Muscle of leg (tissue), 16 donors: ENCODE measurements at places on chromosomes 7 and 10. TPM values are rescaled to one million over a fixed set of nuclear protein-coding genes. Genes with fewer than 3 reads are reported as not detected.

GRCh38 chr10:125557311-125557710 lies 125.7 kb downstream of the TEX36 start:
- peak; percentile 18 for DNase-seq

DNA sequence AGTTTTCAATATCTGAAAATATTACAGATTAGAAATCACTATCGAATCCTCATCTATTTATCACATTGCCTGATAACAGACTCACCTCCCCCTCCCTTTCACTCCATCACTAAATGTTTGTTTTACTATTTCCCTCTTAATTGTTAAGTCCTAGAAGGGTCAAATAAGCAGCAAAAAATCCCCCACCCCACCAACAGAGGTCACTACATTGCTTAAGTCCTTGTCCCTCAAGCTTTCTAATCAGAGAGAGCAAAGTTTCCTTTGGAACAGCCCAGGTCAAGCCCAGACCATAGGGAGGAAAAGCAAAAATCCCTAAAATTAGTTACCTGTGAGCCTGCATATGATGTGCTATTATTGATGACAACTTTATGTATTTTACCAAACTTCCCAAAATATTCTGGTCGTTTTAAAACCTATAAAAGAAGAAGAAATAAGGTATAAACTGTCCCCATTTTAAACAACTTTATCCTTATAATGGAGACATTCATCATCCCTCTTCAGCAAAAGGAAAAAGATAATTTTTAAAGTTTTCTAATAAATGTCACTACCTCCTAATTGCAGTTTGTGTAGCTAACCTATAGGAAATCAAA lies 95.0 kb downstream of the CNOT4 start:
- peak; percentile 24 for DNase-seq

The CFAP46 gene
- 0.22 TPM for total RNA-seq

DNA sequence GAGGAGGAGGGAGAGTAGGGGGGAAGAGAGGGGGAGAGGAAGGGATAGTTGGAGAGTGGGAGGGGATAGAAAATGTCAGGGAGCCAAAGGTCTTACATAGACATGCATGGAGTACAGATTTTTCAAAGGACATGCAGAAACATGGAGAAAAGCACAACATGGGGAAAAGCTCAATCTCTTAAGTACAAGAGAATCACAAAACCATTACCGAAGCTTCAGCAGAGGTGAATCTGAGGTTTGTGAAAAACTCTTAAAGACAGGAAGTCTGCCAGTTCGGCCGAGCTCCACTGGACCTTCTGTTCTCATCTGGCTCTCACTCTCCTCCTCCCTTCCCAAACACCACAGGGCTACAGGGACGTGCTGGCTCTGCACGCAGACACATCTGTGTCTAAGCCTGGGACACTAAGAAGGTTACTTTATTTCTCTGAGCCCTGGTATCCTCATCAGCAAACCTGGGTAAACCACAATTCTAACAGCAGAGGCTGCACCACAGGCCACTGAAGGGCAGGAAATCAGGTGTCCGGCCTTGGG lies 133.9 kb downstream of the COBL start:
- DNase-seq, result peak; percentile 70

- no peak for DNase-seq
These were observed 154.1 kb downstream of the KIAA1217 start for GRCh38 chr10:24363070-24363469.

DNA sequence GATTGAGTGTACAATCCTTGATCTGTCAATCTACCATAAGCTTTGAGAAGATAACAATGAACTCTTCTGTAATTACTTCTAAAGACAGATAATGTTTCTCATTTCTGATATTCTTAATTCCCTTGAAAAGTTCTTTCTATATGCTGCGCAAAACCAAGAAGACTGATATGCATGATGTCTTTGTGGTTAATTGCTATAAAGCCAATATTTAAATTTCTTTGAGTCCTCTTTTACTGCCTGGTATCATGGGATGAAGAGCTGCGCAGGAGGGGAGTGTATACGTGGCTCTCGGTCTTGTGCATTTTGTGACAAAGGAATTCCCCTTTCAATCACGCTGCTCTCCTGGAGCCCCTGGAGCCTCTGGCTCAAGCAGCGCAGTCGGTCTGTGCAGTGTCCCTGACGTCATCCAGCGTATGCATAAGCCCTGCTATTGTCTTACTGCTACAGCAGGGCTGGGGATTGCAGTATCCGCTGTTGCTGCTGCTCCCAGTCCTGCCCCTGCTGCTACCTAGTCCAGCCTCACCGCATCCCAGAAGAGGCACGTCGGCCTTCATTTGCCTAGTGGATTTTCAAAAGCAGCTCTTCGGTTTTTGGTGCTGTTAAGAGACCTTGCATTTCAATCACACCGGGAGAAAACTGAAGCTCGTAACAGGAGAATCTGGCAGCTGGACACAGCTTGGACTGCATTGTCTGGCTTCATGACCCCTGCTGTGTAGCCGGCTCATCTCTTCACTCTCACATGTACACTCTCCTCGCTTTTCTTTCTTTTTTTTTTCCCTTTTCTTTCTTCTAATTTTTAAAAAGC lies 66.7 kb downstream of the ST7 start:
- DNase-seq, result peak; percentile 97

The ACSM6 gene
- total RNA-seq, result not detected

DNA sequence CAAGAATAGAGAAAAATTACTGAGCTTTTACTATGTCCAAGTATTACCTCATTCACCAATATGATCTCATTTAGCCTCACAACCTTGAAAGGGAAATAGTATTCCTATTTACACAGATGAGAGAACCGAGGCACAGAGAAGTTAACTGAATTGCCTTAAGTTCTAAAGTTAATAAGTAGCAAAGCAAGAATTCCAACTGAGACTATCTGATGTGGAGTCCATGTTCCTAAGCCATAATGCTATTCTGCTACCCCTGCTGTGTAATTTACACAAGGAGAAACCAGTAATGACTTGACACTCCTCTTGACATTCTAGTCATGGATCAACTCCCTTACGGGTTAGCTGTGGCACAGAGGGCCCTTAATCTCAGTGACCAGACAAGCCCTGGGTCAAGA lies 60.7 kb downstream of the ABCB4 start:
- no peak for DNase-seq

The CRYGN gene
- total RNA-seq, result 0.09 TPM

The OTUD1 gene
- total RNA-seq, result 24.1 TPM

The ANKRD1 gene
- 25.6 TPM for total RNA-seq

GRCh38 chr7:150631084-150631826 lies 930 bp downstream of the GIMAP6 start:
- peak; percentile 35 for DNase-seq

The ZNF212 gene
- 5.4 TPM for total RNA-seq

DNA sequence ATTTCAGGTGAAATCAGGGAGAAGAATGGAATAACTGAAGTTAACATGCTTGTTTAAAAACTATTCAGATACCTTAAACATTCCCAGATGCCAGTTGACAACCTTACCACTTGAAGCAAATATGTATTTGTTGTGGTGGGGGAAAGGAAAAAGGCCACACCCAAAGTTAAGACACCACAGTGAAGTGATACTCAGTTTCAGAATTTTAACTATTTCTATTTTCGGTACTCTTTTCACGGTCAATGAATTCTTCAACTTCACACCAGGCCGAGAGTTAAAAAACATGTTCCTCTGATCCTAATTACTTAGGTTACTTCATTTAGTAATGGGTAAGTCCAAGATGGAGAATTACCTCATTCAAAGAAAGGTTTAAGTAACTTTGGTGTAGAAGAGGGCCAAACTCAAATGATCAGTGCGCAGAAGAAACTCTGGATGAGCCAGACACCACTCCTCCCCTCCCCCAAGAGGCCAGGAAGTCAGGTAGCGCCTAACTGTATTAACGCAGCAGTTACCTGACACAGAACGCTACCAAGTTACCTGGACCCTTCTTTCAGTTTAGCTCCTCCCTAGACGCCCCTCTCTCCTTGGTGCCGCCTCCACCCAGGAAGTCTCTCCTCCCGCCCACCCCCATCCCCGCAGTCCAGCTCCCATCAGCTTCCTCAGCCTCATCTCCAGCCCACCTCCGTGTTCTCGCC lies 700 bp downstream of the MTPN start:
- DNase-seq, result no peak

- DNase-seq, result no peak
These were observed 36.5 kb upstream of the TMEM140 start for GRCh38 chr7:135111379-135111778.

DNA sequence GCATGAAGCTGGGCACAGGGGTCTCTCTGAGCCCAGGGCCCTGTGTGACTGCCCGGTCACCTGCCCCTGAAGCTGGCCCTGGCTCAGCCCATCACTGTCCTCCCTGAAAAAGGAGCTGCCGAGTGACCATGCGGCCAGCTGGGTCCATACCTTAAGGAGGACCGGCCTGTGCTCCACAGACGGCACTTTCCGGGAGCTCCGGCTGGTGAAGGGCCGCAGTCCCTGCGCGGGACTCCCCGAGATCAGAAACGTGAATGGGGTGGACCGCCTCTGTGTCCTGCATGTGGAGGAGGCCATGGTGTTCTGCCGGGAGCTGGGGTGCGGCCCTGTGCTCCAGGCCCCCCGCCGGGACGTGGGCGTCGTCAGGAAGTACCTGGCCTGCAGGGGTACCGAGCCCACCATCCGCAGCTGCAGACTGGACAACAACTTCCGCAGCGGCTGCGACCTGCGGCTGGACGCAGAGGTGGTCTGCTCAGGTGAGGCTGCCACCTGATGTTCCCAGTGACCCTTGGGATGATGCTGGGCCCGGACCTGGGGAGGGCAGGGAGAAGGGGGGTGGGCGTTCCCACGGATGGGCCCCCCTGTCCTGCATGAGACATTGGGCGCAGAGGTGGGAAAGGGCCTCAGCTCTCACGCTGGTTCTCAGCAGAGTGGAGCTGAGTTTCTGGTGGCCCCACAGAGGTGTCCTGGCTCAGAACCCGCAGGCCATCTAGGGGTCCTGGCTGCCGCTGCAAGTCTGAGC lies 3.5 kb downstream of the SCART1 start:
- DNase-seq, result no peak

The NUTM2B gene
- 0.75 TPM for total RNA-seq

DNA sequence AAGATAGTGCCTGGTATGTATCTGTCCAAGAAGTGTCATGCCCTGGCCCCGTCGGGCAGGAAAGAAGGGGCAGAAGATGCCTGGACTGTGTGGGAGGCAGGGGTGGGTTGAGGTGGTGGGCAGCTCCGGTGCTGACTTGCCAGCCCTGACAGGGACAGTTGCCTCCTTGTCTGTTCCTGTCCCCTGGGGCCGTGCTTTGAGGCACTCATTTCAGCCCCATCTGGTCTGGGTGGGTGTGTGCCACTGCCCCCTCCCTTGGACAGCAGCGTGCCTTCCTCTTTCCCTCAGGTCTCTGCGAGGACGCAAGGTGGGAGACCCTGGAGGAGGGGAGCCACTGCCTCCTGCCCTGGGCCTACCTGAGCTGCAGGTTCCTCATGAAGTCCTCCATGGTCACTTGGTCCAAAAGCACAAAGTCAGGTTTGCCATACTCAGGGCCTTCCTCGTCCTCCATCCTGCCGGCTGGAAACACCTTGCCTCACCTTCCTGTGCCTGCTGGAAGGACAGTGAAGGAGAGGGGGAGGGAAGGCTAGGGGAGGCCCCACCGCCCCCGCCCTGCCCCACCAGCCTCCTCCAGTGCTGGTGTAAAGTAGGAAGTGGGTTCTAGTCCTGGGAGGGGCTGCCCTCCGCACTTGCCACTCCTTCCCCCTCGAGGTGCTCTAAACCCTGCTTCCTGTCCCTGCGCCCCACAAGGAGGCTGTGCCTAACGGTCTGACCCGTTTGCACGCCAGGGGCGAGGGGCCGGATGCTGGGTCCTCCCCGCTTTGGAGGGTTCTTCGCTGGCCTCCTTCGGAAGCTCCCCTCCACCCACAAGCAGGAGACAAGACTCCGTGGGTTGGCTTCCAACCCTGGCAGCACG lies at the start of gene MYO1G:
MYO1G (minus strand) TSS at position 505 of the 856 bp plus-strand sequence; CDS start at position 451, 54 bp downstream.
- no peak for DNase-seq

The ANKRD26 gene
- 11.7 TPM for total RNA-seq

DNA sequence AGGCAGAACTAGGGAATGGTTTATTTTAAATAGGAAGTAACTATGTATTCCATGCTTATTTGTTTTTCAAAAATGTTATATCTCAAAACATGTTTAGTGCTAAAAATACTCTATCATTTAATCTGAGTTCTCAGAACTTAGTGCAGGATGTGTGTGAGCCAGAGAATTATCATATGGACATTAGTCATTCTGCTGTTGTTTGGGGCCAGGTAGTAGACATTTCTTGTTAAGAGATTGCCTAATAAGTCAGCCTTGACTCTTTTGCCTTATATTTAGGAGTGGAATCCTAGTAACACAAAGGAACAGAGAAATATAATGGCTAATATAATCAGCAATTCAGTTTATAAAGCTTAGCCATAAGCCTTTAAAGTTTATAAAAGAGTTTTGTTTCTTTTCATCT lies 149.8 kb downstream of the CCSER2 start:
- no peak for DNase-seq

DNA sequence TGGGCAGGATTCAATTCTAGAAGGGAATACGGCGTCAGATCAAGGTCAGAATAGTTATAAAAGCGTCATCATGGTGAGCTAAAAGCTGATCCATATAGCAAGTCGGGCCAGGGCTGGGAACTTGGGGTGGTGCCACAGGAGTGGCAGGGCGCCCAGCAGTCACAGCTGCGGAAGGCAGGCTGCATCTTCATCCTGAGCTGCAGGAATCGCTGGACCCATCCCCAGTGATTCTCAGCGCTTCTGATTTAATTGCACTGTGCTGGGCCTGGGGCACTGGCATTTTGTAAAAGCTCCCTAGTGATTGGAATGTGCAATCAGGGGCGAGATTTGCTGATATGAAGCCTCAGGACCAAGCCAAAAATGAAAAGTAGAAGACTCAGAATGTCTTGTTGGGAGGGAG lies 135.3 kb downstream of the CTTNBP2 start:
- DNase-seq, result no peak

DNA sequence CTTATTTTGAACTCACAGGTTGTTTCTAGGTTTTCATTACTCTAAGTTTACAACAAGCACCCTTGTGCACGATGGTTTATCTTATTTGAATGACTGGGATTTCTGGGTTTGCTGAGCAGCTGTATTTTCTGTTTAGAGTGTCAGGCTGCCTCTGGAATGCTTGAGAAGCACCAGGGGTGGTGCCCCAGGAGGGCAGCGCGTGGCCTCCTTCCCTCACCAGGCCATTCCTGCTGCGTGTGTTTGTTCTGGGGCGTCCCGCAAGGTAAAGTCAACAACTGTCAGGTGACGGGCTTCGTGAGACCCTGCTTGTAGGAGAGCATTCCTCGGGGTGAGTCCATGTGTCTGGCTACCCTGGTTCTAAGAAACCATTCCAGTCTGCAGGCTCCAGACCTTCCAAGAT lies 54.9 kb downstream of the FAM171A1 start:
- no peak for DNase-seq

The SDHAF3 gene
- total RNA-seq, result 13.1 TPM

The ANLN gene
- 21.9 TPM for total RNA-seq

DNA sequence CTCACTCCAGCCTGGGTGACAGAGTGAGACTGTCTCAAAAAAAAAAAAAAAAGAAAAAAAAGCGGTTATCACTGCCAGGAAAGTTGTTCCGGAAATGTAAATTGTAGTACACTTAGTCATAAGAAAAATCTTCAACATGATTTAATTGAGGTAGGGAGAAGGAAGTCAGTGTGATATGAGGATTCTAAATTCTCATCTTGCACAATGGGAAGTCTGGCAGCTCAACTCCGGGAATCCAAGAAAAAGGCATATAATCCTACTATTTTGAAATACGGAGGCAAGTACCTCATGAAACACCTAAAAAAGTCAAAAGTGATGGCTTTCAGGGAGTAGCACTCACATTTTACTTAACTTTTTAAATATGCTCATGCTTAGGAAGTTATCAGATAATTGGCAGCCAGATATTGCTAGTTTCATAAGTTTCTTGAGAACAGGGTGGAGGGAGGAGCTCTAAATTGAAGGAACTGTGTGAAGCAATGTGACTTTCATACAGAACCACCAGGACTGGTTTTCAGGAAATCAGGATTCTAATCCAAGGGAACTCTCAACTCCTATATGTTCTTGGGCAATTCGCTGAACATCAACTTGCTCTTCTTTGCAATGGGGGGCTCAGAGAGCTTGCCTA lies 2.7 kb upstream of the C7orf25 start:
- DNase-seq, result no peak
